ENCODE measurements at places on chromosomes 2 and 18.

- no peak for DNase-seq
Measured at GRCh38 chr2:241720099-241720498, 14.3 kb upstream of the D2HGDH start.

- DNase-seq, result no peak
Measured at GRCh38 chr2:9939587-9940485, 11.7 kb upstream of the GRHL1 start.

- no peak for DNase-seq
Measured at GRCh38 chr2:70514612-70515055, 39.0 kb downstream of the TGFA start.

- no peak for DNase-seq
Measured at GRCh38 chr2:241637795-241638660, 535 bp downstream of the ATG4B start.

GRCh38 chr2:85678377-85678776, 10.4 kb upstream of the SFTPB start:
- no peak for DNase-seq

GRCh38 chr18:79396431-79397246, 909 bp downstream of the NFATC1 start:
- no peak for DNase-seq

DNA sequence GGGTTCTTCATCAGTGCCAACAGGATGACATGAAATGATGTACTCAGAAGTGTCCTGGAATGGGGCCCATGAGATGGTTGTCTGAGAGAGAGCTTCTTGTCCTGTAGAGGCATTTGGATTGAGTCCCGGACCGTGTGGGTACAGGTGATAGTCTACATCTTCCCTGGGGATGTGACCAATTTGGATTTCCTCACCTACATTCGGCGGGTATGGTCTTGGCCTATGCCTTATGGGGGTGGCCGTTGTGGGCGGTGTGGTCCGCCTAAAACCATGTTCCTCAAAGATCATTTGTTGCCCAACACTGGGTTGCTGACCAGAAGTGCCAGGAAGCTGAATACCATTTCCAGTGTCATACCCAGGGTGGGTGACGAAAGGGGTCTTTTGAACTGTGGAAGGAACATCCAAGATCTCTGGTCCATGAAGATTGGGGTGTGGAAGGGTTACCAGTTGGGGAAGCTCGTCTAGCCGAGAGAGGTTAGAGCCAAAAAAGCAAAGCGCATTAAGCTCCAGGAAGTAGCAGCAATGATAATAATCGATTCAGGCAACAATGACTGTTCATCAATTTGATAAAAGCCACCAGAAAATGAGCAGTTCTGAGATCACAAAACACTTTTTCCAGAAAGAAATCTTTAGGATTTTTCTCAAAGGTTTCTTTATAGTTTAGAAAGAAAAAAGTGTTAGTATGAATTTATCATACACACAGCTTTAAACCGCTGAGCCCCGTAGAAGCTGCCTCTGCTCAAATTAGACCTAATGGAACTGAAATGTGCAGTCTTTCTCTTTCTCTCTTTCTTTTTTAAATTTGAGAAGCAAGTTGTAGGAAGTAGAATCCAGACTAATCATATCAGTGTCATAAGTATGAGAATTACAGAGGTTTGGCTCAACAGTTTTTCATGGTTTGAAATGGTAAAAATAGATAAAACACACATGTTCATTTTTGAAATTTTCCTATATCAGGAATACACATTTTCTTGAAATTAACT, 60.3 kb downstream of the ATIC start:
- DNase-seq, result no peak

DNA sequence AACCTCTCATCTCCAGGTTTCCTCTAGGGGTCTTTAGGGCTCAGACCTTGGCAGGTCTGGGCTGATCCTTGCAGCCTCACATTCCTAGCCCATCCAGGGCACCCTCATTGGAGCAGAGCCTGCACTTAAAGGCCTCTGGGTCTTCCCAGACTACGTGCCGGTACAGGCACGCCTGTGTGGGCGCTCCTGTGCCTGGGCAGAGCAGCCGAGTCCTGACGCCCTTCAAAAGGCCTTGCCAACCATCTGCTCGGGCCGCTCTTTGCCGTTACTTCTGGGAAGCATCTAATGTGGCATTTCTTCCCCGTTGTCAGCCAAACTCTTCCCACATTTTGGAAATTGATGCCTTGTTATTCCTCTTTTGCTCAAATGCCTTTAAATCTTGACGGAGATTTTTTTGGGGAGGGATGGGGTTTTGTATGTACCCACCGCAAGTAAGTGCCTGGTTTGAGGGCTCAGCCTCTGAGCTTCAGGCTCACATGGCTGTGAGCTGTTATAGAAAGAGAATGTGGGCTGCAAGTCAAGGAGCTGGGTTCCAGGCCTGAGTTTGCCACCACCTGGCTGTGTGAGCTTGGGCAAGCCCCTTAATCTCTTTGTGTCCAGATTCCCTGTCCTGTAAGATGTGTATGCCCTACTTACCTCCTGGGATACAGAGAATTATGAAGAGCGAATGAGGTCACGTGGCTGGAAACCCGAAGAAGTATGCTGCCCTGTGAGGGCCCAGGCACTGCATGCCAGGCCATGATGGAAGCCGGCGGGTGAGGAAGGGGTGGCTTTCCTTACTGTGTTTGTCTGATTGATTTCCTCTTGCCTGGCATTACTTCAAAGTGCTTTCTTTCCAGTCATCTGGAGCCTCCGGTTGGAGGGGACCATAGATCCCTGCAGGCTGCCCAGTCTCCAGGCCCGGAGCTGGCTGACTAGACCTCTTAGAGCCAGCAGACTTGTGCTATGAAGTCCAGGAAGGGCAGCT, 20.6 kb downstream of the EHD3 start:
- DNase-seq, result no peak

DNA sequence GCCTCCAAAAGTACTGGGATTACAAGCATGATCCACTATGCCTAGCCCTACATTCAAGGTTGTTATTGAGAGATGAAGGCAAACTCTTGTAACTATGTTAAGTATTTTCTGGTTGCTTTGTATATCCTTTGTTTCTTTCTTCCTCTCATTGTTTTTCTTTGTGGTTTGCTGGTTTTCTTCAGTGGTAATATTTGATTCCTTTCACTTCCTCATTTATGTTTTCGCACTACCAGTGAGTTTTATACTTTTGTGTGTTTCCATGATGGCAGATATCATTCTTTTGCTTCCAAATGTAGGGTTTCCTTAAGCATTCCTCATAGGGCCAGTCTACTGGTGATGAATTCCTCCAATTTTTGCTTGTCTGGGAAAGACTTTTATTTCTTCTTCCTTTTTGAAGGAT, 90.2 kb downstream of the NCK2 start:
- no peak for DNase-seq

DNA sequence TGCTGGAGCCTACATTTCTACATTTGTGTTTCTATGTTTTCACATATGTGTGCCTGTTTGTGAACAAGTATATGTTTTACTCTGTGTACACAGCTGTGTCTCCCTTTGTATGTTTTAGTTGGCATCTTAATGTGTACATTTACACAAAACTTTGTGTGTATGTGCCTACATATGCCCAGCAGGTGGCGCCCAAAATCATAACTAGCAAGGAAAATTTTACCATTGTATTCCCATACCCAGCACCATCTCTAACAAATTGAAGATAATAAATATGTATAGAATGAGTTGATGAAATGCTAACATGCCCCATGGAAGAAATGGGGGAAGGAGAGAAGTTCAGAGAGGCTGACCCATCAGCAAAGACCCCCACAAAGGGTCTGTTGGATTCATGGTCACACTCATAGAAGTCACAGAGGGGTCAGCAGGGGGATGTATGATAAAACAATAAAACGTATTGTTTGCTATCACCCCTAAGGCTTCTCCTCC, 48.1 kb downstream of the PKDCC start:
- peak; percentile 52 for DNase-seq

DNA sequence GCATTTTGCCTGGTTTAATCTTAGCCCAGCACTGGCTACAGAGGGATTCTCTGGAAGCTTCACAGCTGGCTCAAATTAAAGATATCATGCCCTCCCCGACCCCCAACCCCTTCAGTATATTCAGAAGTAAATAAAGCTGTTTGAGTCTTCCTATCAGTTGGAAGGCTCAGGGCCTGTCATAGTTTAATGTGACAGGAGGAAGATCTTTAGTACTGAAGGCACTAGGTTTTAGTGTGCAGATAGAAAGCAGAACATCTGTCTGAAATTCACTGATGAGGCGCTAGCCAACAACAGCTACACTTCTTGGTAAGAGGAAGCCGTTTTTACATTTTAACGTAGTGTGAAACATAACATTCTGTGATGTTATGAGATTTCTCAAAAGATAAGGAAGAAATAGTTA, 969.1 kb upstream of the CDH2 start:
- no peak for DNase-seq

DNA sequence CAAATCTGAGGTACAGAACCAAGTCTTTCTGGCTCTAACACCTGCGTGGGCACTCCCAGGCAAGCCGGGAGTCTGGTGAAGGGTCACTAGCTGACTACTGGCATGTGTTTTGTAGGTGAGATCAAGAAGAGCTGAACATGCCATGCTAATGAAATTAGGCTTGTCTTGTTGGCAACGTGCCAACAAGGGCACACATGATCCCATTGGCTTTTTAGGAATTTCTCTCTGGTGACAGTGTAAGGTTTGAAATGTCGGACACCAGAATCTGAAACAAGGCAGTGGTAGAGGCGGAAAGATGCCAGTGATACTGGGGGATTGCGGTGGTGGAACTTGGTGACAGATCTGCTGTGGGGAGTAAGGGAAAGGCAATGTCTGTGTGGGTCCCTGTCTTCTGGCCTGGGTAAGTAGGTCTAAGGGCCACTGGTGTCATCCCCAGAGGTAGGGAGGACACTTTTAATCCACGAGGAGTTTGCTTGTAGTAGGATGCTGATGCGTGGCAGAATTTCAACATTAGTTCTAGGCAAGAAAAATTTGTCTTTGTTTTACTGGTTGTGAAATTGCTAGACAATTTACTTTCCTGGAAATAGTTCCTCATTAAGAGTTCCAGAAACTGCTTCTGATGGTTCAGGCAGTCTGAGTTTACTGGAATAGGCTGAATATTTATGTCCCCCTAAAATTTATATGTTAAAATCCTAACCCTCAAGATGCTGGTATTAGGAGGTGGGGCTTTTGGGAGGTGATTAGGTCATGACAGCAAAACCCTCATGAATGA, 52.6 kb upstream of the ACMSD start:
- DNase-seq, result no peak

DNA sequence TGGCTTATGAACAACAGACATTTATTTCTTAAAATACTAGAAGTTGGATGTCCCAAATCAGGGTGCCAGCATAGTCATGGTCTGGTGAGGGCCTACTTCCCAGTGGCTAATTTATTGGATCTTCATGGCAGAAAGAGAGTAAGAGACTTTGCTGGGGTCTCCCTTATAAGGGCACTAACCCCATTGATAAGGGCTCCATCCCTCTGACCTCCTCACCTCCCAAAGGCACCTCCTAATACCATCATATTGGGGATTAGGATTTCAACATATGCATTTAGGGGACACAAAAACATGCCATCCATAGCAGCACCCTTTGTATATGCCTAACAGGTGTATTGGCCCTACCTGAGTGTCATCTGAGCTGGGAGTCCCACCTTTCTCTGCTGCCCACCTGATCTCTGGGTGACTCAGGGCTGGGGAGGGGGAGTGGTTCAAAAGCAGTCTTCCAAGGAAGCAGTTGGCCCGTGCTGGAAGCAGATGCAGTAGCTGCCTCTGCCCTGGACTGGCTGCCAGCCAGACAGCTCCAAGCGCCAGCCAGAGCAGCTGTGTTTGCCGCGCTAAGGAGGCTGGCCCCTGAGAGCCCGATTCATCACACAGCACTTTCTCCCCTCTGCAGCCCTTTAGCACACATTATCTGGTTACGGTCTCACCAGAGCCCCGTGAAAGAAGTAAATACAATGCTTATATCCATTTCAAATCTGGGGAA, 84.6 kb downstream of the SMAD7 start:
- no peak for DNase-seq

GRCh38 chr2:115572746-115573145, 1130.3 kb downstream of the DPP10 start:
- no peak for DNase-seq

DNA sequence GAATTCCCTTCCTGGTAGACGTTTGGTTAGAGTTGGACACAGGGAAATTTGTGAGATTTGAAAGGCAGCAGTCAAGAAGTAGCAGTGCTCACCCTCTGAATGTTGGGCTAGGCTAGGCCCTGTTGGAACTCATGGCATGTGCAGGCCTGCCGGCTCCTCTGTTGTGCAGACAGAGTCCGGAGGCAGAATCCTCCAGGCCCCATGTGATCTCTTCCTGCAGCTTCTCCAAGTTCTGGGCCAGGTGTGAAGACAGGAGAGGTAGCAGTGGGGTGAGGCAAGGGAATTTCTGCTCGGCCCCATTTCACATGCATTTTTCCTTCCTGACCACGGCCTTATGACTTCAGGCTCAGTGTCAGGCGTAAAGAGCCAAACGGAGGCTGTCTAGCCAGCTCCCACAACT, 36.9 kb upstream of the RAB31 start:
- DNase-seq, result no peak

DNA sequence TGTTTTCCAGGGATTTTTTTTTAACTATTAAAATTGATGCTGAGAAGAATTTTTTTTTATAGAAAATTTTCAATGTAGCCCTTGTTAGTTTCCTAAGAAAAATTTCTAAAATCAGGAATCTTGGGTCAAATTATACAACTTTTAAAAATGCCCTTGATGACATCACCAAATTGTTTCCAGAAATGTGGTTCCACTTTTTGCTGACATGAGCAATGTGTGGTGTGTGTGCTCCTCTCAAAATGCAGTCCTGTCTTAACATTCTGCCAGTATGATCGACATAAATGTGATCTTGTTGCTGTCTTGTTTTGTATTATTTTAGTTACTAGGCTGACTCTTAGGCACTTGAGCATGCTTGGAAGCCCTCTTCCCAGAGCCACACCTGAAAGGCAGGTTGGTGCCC, 89.7 kb upstream of the ST6GAL2 start:
- DNase-seq, result no peak

GRCh38 chr2:126736133-126736874, 80.3 kb downstream of the GYPC start:
- no peak for DNase-seq

GRCh38 chr2:173355866-173356508, 1.3 kb downstream of the CDCA7 start:
- DNase-seq, result no peak

- no peak for DNase-seq
Measured at GRCh38 chr2:129329574-129329973, 649.9 kb upstream of the RAB6C start.

DNA sequence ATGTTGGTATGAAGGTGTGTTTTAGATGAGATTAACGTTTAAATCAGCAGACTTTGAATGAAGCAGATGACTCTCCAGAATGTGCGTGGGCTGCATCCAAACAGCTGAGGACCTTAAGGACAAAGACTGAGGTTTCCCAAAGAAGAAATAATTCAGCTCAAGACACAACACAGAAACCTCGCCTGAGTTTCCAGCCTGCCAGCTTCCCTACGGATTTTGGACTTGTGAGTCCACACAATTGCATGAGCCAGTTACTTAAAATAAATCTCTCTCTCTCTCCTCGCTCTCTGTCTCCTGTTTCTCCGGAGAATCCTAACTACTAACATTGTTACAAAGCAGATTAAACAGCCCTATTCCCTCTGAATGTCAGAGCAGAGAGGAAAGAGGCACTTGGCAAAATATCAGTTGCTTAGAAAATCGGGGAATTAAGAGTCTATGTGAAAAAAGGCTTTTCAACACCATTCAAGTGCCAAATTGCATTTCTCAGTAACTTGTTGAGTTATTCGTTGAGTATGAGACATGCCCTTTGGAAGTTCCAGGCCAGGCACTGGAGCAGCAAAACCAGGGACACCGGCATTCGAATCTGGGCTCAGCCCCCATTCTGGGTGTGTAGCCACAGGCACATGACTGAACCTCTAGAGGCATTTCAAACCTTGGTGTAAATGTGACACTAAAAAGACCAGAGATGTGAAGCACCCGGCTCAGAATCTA, 174.6 kb upstream of the PID1 start:
- DNase-seq, result no peak

- no peak for DNase-seq
Measured at GRCh38 chr2:19722531-19722971, 179.2 kb downstream of the TTC32 start.

All from amniotic stem cell (primary cell).